Stimulated activated CD4-positive, alpha-beta T cell treated with anti-CD3 and anti-CD28 coated beads, Interleukin-1b, Interleukin-23, amount 100 ng/mL, for 1 hour (primary cell): ENCODE measurements at places on chromosomes 5 and 9.

DNA sequence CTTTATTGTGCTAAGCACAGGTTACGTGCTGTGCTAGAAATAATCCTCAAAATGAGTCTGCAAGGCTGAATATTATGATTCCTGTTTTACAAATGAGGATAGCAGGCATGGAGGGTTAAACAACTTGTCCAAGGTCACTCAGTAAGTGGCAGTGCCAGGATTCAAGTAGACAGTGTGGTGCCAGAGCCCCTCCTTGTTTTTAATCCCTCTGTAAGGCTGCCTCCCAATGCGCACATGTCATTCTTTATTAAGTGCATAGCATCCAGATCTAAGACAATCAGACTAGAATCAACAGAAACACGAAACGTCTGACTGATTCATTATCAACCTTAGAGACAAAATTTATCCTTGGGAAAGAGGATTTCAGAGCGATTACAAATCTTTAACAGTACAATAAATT lies 199.6 kb downstream of the SMARCA2 start:
- no peak for DNase-seq

- no peak for DNase-seq
These were observed 47.1 kb upstream of the PWWP2A start for GRCh38 chr5:160166069-160166972.

DNA sequence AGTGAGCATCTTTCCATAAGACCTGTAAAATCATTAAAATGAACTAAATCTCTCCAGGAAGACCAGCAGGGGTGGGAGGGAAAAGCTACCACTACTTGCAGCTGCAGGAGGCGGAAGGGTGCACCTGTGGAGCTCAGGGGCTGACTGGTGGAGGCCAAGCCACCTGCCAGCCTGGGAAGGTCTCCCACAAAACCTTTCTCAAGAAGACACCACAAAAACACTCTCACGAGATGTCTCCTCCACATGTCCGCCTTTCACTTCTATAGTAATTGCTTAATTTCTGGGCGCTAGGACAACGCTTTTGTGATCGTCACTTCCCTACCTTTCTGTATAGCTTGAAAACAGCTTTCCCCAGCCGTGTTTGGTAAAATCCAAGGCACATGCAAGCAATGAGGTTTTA lies 114.4 kb downstream of the ROR2 start:
- no peak for DNase-seq

GRCh38 chr5:160420331-160420610 lies 1.4 kb upstream of the PTTG1 start:
- no peak for DNase-seq

GRCh38 chr5:59348189-59348588 lies 545.3 kb downstream of the PDE4D start:
- DNase-seq = no peak

DNA sequence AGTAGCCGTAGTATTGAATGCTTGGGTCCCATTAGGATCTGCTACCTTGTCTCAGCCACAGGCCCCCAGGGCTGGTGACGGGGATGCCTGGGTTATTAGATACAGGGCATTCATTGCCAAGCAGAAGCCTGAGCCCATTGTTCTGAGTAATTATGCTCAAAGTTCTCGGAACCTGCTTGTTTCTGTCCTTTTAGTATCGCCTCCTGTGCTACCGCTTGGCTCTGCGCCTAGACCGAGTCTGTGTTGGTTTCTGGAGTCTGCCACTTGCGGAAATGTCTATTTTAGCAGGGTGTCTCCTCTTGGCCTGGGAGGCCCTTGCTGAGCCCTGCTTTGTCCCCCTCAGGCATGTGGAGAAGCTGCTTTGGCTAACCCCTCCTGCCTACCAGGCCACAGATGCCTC lies 506.1 kb downstream of the BNC2 start:
- DNase-seq = no peak

GRCh38 chr5:6378766-6379103 lies 388 bp upstream of the MED10 start:
- DNase-seq = no peak

DNA sequence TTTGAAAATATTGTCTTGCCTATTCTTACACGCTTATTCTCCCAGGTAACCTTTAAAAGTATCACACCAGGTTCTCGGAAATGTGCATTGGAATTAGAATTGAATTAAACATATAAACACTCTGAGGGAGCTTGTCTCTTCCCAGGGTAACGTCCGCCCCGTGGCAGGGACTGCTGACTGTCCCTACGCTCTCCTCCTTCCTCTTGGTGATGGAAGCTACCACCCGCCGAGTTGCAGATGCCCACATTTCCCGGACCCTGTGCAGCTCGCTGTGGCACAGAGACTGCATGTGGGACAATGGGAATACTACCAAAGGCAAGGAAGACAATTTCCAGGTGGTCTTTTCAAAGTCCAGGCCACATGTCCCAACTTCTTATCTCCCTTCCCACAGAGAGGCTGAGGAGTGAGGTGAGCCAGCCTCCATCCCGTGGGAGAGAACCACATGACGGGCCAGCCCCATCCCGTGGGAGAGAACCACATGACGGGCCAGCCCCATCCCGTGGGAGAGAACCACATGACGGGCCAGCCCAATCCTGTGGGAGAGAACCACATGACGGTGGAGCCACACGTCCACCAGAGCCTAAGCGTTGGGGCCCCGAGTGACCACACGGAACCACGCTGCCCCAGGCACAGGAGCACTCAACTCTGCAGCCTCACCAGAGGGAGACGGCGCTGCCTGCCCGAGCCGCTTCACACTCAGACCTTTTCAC lies 249.4 kb upstream of the IRX1 start:
- no peak for DNase-seq

- DNase-seq = no peak
These were observed 275.4 kb downstream of the EPB41L4A start for GRCh38 chr5:112143690-112144089.

DNA sequence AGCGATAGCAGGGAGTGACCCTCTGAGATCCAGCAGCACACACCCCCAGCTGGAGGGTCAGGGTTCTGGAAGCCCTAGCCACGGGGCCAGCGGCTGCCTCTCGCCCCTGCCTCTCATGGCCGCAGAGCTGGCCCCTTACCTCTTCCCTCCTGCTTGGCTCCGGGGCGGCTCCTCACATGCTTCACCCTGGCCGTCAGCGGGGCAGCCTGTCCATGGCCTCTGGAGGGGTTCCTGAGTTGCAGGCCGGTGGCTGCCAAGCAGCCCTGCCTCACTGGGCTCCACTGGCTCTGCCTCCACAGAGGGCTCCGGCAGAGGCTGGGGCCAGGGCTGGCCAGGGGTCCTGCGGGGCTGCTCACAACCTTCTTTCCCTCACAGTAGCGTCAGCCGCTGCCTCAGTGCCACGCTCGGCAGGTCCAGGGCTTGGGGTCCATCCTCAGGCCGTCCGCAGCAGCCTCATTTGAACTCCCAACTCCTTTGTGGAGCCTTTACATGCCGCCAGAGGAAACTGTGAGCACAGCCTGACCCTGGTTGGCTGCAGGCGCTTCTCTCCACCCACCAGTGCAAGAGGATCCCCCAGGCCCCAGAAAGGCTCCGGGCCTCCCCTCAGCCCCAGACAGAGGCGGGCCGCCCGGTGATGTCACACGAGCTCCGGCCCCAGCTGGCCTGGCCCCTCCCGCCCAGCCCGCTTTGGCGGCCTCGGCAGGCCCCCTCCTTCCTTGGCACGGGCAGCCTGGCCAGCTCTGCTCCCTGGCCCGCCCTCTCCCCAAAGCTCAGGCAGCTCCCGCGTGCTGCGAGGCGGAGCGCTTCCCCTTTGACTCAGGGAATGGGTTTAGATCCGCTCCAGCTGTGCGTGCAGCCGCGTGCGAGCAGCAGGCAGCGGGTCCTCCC lies at the start of gene ANGPTL2:
ANGPTL2 (minus strand) TSS at position 460 of the 888 bp plus-strand sequence. CDS start 13,904 bp downstream, outside the sequence.
- no peak for DNase-seq

DNA sequence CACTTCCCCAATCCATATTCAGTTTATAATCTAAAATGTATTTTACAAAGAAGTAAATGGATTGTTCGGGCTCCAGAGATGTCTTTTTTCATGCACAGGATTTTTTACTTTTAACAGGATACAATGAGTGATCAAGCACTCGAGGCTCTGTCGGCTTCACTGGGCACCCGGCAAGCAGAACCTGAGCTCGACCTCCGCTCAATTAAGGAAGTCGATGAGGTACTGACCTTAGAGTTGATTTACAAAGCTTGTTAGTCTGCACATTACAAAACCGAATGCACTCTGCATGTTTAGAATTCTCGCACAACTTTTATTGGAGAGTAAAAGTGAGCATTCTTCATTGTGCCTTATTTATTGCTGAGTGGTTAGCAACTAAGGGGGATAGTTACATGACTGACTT lies 65.2 kb downstream of the ERAP1 start:
- DNase-seq = no peak

GRCh38 chr9:33329117-33329563 lies 38.8 kb downstream of the NFX1 start:
- no peak for DNase-seq

- no peak for DNase-seq
These were observed 187.9 kb downstream of the PALM2AKAP2 start for GRCh38 chr9:109967651-109968642.

DNA sequence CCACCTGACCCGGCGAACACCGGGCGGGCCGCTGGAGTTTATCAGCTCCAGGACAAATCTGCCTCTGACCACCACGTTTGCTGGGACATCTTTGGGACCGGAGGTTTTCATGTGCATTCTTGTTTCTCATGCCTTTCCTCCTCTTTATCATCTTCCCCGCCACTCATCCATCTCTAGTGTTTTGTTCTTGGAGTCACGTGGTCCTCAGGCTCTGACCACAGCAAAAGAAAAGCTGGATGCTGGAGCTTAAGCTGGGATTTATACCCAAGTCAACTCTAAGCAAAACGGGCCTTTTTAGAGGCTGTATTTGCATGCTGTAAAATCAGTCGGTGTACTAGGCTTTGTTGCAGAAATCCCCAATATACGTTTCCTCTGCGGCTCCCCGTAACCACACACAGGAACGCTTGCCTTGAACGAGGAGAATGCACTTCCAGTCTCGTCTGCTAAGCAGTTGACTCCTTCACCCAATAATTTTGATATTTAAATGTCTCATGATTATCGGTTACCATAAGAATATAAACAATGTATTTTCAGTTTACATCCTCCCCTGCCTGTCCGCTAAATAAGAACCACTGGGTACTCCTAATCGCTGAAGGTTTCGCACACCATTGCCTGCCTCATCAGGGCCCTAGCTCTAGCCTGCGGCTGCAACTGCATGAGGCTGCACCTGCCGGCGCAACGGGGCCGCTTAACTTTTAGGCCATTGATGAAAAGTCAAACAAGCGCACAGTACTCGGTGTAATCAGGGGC lies 560 bp upstream of the NDUFS6 start:
- DNase-seq = no peak

DNA sequence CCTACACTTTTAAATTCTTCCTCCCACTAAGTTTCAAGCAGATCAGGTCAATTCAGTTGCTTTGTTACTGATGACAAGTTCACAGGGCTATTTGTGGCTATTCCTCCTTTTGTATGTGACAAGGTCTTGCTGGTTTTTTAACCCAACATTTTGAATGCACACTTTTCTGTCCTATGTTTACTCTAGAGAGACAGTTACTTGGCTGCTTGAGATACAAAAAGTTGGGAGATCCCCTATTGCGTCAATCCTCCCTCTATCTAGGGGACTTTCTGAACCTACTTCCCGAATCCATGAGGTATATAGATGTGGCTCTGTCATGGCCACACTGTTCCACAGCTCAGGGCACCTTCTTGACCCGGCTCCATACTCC lies 386.7 kb downstream of the NTRK2 start:
- no peak for DNase-seq

GRCh38 chr5:53815471-53815870 lies 255.0 kb downstream of the NDUFS4 start:
- DNase-seq = no peak

DNA sequence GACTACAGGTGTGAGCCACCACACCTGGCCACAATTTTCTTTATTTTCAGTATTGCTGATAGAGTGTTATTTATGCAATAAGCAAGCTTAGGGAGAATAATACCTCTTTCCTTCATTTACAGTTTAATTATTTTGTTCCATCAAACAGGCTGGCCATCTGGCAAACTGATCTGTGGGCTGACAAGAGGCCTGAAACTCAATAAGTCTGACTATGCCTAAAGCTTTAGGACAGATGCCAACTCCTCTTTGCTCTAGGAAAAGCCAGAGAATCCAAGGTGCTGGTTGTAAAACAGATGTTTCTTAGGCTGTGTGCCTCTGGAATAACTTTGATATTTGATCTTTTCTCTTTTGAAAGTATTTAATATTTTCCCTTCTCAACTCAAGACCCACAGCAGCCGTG lies 98.4 kb downstream of the TARS1 start:
- DNase-seq = no peak

- no peak for DNase-seq
These were observed 364.3 kb downstream of the KCNN2 start for GRCh38 chr5:114726131-114726530.

- no peak for DNase-seq
These were observed at the start of gene GBGT1 for GRCh38 chr9:133163504-133164172. Gene GBGT1 (minus strand): TSS chr9:133163914. CDS start chr9:133162412, 1,502 bp downstream.

DNA sequence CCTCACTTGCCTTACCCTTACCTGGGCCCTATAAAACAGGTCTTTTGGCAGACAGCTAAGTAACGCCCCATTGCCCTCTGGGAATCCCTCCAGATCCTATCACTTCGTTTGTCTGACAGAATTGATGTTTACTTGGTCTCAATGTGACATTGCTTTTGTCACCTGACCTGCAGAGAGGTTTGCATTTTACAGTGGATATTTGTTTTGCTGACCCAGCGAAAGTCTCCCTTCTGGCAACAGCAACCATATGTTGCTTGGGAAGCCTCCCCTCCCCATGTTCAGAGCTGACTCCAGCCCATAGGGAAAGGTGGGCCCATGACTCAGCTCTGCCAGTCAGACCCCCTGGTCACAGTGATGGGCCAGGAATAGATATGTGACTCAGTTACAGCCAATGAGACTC lies 54.0 kb upstream of the LARP1 start:
- no peak for DNase-seq

GRCh38 chr5:148457183-148457620 lies 73.4 kb downstream of the FBXO38 start:
- DNase-seq = no peak

DNA sequence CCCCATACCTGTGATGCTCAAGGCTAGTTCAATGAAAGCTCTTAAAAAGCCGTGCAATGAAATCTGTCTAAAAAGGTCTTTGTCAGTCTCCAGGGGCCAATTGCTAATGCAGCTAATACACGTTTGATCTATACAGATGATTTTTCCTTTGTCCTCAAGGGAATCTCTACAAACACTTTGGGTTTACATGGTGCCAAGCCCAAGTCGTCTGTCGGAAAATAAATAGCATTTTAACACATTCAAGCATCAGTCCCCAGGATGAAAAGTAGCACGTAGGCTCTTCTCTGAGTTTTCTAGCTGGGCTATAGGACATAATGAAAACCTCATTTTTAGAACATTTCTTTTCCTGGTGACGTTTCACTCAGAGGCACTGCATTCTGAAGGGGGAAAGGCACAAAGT lies 477.4 kb upstream of the WWC1 start:
- no peak for DNase-seq

DNA sequence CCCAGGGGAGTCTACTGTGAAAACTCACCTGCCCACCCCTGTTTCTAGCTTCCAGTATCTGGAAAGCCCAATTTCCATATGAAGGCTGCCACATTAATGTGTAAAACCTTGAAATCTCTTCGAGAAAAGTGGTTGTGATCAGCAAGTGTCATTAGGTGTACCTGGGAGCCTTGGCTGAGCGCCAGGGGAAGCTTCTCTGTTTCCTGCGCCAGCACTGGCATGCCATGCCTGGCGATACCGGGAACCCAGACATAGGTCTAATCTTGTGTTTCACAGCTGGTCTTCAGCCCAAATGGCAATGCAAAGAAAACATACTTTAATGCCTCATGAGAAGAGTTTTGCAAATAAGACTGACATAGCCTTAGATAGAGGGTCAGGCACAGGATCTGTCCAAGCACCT lies 101.6 kb downstream of the TENT4A start:
- no peak for DNase-seq

GRCh38 chr9:123863164-123863855 lies 66.6 kb downstream of the DENND1A start:
- no peak for DNase-seq

GRCh38 chr5:132420706-132421272 lies 51.3 kb downstream of the SLC22A5 start:
- no peak for DNase-seq
